ENCODE measurements at places on chromosomes 2 and 18.

GRCh38 chr2:128754246-128754724 is 435.6 kb upstream of the HS6ST1 start:
- no peak for DNase-seq

DNA sequence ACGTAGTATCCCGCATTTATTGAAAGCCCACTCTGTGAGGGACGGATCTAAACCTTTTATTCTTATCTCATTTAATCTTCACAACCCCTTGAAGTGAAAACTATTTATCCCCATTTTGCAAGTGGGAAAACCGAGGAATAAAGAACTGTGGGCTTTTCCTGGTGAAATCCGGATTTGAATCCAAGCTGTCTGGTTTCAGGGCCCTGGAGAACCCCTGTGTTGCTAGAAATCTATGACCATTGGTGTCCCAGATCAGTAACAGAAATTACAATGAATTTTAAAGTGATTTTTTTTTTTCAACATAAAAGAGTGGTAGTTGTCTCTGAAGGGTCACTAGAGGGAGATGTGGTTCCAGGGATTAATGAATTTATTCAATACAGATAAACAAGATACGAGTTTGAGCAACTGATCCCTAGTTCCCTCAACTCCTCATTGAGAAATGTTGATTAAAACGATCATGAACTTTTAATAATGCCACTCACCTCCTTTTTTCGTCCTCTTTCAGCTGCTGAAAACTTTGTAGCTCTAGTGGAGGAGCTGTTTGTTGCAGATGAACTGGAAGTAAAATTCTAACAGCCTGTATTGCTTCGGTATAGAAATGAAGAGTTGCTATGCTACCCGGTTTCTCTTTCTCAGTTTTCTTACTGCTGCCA is 940 bp downstream of the XRCC5 start:
- peak; percentile 39 for DNase-seq

- peak; percentile 27 for DNase-seq
Measured at GRCh38 chr2:135903650-135904049, 27.4 kb upstream of the MCM6 start.

GRCh38 chr2:196173505-196173904 is 2.1 kb upstream of the STK17B start:
- DNase-seq = no peak

GRCh38 chr2:79849949-79850348 is 337.1 kb downstream of the CTNNA2 start:
- DNase-seq = no peak

- no peak for DNase-seq
Measured at GRCh38 chr2:200026332-200027230, 71.2 kb downstream of the MAIP1 start.

GRCh38 chr2:183164650-183165015 is 40.4 kb downstream of the NUP35 start:
- no peak for DNase-seq

GRCh38 chr2:236728916-236729670 is 159.5 kb downstream of the ACKR3 start:
- no peak for DNase-seq

DNA sequence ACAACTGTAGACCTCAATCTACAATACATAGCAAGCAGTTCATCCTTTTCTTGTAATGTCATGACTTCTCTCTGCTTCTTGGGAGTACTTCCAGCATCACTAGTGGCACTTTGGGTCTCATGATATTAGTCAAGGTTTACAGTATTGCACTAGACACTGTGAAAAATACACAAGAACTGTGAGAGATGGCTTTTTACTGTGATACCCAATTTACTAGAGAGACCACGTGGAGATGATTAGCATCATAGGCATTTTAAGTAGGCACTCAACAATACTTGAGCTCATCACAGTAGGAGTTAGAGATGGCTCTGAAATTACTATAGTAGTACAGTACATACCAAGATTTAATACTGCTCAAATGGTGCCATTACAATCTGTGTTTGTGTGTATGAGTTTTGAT is 112.8 kb upstream of the EML6 start:
- DNase-seq = no peak

DNA sequence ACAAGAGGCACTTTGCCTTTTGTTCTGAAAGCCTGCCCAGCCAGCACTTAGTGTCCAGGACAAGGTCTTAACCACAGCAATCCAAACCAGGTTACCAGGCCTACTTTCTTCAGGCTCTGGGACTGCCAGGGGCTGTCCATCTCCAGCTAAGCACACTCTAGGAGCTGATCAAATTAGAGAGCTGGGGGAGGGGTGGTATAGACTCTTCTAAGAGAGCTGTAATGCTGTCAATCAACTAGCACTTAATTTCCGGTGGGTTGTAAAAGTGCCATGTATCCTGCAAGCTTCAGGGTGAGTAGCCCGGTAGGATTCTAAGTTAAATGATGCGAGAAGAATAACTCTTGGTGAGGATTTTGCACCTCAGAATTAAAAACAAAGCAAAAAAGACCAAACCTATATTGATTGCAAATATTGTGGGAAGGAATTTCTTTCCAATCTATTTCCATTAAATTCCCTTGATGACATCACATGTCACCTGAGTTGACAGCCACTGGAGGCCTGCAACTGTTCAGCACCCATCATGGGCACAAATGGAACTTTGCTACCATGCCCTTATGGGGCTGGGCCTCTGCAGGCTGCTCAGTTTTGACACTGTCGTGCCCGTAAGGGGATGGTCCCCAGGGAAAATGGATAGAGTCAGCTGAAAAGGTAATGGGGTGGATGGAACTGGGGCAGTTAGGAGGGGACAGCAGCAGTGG is 8.7 kb upstream of the COX7A2L start:
- peak; percentile 25 for DNase-seq

DNA sequence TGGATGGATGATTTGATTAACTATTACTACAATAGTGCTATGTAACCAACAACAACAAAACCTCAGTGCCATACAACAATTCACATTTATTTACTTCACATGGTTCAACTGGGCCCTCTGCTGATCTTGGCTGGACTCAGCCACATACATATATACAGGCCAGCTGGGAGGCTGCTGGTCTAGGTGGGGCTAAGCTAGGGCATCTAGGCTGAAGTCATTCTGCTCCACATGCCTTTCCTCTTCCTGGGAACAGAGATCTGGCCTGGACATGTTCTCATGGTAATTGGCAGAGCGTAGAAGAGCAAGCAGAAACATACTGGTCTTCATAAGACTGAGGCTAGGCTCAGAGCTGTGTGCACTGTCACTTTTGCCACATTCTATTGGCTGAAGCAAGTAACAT is 102.8 kb upstream of the RNF152 start:
- no peak for DNase-seq

GRCh38 chr2:46416739-46417403 is 62.5 kb upstream of the TMEM247 start:
- no peak for DNase-seq

DNA sequence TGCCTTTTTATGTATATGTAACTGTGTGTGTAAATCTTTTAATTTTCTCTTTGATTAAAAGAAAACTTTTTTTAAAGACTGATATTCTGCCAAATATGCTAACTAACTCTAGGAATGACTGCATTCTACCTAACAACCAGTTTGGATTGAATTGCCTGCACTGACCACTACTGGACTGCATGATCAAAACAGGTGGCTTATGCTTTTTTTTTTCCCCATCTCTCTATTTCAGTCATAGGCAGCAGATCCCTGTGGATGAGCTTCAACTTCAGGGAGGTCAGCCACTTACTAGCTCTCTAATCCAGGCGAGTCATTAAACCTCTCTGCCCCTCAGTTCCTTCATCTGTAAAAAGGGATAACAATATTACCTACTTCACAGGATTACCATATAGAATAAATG is 138.6 kb upstream of the SERTAD2 start:
- DNase-seq = no peak

- no peak for DNase-seq
Measured at GRCh38 chr2:239715606-239716005, 309.5 kb downstream of the NDUFA10 start.

DNA sequence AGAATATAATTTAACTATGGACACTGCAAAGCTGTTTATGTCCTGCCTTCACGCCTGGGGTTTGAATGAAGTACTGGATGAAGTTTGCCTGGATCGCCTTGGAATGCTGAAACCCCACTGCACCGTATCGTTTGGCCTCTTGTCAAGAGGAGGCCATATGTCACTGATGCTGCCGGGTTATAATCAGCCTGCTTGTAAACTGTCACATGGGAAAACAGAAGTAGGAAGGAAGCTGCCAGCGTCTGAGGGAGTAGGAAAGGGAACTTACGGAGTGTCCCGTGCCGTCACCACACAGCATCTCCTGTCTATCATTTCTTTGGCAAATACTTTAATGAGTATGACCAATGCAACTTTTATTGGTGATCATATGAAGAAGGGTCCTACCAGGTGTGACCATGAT is 105.8 kb downstream of the WDR7 start:
- DNase-seq = no peak

DNA sequence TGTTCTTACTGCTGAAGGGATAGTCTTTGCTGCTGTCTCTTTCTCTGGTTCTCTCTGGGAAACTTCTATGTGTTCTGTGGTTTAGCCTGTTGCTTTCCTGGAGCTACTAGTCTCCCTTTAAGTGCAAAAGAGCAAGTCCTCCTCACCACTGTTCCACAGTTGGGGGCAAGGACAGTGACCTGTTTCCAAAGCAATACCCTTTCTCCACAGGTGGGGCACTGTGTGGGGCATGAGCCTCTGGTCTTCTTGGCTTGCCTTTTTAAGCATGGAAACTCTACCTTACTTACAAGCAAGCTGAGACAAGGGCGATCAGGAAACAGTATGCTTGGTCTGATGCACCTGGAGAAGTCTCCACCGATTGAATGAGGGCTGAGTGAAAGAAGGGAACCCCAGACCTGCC is 156.7 kb downstream of the CPS1 start:
- DNase-seq = no peak

GRCh38 chr2:23637011-23637778 is 252.2 kb downstream of the KLHL29 start:
- peak; percentile 77 for DNase-seq

DNA sequence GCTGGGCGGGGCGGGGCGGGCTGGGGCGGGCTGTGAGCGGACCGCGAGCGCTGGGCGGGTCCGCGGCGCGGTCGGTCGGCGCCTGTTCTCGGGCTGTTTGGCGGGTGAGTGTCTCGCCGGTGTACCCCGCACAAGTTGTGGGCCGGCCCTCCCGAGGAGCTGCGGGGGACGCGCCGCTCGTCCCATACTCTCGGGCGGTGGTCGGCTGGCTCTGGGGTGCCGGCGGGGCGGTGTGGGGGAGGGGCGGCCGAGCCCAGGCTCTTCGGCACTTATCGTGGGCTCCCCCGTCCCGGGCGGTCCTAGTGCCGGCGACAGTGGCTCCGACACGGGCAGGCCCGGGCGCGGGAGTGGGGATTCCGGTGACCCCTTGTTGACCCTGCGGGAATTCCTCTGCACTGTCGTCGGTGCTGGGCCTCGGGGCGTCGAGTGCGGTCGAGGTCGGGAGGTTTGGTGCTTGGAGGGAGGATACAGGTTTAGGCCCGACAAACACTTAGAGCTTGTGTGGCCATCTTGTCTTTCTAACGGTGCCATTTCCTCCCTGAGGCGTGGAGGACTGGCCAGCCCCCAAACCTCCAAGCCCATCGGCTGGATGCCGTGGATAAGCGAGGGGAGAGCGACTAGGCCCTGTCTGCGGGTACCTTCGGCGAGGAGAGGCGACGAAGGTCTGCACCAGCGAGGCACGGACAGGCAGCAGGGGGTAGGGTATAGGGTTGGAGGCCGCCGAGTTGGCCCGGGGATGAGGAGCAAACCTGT is at the start of gene SEPTIN2:
Gene SEPTIN2 (plus strand): TSS at position 47 of the 753 bp plus-strand sequence. CDS start 8,308 bp downstream, outside the sequence.
- DNase-seq = no peak

DNA sequence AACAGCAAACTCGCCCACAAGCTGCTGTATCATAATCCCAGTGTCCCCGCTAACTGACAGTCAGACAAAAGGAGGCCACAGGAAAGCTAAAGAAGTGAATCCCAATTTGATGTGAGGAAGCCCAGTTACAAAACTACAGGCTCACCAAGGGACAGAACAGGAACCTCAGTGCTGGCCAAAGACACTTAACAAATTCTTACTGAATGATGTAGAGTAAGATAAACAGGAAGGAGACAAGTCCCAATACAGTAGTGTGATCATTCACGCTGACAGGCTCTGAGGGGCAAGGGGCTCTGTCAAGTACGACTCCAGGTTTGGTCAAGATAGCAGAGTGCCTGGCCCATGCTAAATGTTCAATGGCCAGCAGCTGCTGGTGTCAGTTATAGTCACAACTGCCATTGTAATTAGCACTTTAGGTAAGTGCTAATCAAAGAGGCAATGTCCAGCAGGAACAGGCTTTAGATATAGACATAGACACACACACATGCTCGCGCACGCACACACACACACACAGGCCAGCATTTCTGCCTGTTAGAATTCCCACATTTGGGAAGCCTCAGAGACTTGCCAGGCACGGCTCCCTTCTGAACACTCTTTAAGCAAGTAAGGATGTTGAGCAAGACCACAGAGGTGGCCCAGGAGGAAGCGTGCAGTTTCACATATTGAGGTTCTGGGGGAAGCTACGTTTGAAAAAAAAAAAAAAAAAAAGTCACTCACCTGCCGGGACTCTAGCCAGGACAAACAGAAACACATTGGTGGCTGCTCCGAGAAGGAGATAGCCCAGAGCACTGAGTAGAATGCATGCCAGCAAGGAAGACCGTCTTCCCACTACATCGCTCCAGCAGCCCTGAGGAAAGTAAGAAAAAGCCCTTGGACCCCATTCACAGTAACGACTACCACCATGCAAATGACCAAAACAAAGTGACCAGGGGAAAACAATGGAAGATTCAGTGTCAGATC is 35.4 kb upstream of the TMEM182 start:
- DNase-seq = no peak

DNA sequence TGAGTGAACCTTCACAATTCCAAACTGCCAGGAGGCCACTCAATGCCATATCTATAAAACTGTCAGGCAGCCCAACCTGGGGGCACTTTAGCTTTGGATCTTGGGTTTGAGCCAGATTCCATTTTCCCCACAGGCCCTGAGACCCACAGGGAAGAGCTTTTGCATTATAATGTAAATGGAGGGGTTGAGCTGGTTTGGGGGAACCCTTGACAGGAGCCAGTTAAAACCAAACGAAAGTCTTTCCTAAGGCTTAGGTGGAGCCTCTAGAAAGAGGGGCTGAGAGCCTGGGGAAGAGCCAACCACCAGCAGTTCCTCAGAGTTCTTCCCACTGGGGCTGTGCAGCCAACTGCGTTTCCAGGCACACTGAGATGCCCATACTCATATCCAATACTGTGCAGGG is 42.7 kb downstream of the BCL11A start:
- DNase-seq = no peak

DNA sequence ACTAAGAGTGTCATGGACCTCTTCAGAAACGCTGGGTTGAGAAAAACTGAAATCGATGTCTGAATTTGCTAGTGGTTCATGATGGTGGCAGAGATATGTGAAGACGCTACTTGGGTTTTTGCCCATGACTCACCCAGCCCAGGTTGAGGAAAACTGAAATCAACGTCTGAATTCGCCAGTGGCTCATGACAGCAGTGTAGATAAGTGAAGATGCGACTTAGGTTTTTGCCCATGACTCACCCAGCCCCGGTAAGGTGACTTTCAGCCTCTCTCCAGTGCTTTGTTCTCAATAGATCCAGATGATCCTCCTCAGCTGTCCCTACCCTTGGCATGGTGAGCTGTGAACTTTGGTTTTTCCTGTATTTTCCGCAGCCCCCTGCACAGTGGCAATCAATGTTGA is 105.3 kb upstream of the SIX3 start:
- DNase-seq = no peak

Data from neural progenitor cell (in vitro differentiated cells).